Bronchial epithelial cell (primary cell): ENCODE measurements at places on chromosomes 4 and X. TPM values are rescaled to one million over a fixed set of nuclear protein-coding genes. Genes with fewer than 3 reads are reported as not detected.

DNA sequence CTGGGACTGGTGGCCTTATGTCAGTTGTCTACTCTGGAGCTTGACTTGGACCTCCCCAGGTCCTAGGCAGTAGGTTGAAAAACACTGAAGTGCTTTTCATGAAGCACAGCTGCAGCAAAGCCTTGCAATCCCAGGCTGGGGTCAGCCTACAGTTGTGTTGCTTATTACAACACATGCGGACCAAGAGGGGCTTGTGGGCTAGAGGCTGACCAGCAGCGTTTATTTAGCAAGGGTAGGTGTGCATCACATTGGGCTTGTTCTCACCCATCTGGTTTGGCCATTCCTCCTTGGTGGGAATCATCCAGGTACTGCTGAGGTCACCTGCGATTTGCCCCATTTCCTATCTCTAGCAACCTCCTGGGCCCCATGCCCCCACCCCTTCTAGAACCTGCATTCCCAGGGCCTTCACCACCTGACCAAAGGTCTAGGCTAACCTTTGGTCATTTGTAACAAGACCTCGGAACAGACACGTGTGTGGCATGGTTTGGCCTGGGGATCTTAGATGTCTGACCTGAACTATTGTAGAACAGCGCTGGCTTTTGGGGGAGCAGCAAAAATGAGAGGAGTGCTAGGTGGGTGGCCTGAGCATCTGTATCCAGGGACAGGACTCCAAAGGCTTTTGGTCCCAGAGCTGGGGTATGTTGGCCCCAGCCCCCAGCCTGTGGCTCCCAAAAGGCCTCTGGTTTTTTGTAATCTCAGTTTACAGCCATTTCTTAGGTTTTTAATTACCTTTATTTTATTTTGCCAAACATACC lies 3.0 kb downstream of the RPL10 start:
- DNase-seq, result peak; percentile 39

GRCh38 chr4:2689825-2690700 lies 66.1 kb downstream of the TNIP2 start:
- no peak for DNase-seq

DNA sequence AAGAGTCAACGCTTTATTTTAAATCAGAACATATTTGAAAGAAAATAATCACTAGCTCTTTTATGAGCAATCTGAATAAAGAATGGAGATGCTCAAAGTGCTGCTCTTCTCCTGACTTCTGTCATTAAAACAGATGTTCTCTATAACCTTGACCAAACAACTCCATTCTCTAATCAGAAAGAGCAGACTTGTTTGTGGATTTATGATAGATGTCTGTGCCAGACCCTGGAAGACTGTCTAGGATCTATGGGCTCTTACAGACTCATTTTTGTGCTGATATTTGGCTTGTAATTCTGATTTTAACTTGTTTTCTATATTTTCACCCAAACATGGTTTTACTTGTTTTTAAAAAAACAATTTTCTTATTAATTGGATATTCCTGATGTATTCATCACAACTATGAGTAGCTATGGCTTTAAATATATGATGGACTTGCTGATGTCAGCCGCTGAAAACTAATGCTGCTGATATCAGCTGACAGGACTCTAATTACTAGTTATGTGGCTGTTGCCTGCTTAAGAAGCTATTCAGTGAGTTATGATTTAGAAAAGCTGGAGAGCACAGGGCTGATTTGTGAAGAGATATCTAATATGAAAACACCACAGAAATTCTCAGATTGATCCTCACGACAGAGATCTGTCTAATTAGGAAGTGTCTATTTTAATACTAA lies 31.6 kb upstream of the MAML3 start:
- DNase-seq, result no peak

GRCh38 chr4:84565951-84566350 lies 17.0 kb upstream of the CDS1 start:
- no peak for DNase-seq

DNA sequence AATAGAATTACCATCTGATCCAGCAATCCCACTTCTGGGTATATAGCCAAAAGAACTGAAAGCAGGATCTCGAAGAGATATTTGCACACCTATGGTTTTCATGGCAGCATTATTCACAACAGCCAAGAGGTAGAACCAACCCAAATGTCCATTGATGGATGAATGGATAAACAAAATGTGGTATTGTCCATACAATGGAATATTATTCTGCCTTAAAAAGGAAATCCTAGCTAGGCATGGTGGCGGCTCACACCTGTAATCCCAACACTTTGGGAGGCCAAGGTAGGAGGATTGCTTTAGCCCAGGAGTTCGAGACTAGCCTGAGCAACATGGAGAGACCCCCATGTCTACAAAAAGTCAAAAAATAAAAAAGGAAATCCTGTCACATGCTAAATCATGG lies 27.3 kb downstream of the SAT1 start:
- no peak for DNase-seq

CTAG1B gene
- not detected in 2 replicates for total RNA-seq

BEX2 gene
- total RNA-seq, result 46.6 and 79.8 TPM in 2 replicates

MAGEB2 gene
- total RNA-seq, result not detected in 2 replicates
